ENCODE measurements at places on chromosomes 6 and 20. TPM values are rescaled to one million over a fixed set of nuclear protein-coding genes. Genes with fewer than 3 reads are reported as not detected.

TCEA2 gene
- 5.4 TPM for total RNA-seq

GRCh38 chr6:77561768-77562314, 91.0 kb upstream of the MEI4 start:
- DNase-seq: no peak
- H3K4me3 ChIP-seq: no peak overlapping the region
- H3K27ac ChIP-seq: no peak overlapping the region
- no peaks in the 10 kb centered on the region for H3K36me3 ChIP-seq
- no peaks in the 10 kb centered on the region for H3K4me1 ChIP-seq

PRDM13 gene
- not detected for total RNA-seq

GRCh38 chr6:155580904-155581303, 125.3 kb upstream of the NOX3 start:
- no peak overlapping the region for H3K4me3 ChIP-seq
- no peak overlapping the region for H3K27ac ChIP-seq

MED23 gene
- total RNA-seq: 38.2 TPM

GRCh38 chr6:155595284-155595683, 139.6 kb upstream of the NOX3 start:
- DNase-seq: no peak
- H3K27me3 ChIP-seq: no peaks in the 10 kb centered on the region
- no peaks in the 10 kb centered on the region for H3K36me3 ChIP-seq
- no peak overlapping the region for H3K4me3 ChIP-seq
- H3K4me1 ChIP-seq: no peaks in the 10 kb centered on the region
- no peak overlapping the region for H3K27ac ChIP-seq

GRCh38 chr20:63846128-63846771, 15.0 kb upstream of the ABHD16B start:
- H3K4me3 ChIP-seq: no peak overlapping the region
- H3K27ac ChIP-seq: no peak overlapping the region
- H3K36me3 ChIP-seq: no peaks in the 10 kb centered on the region
- peaks cover 20% of the 10 kb centered on the region for H3K4me1 ChIP-seq
- no peak for DNase-seq

DNA sequence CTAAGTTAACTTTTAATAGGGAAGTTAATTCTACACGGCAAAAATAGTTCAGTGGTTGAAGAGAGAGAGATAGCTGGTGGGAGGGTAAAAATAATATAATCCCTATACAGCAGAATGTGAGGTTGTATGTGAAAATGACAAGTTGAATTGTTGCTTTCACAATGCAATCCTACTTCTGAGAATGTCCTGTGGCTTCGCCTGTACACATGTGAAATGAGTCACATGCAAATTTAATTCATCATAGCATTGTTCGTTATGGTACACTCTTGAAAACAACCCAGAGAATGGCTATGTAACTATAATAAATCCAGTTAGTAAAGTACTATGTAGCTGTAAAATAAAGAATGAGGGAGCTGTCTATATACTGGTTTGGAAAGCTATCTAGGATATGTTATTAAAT, 46.0 kb upstream of the HINT3 start:
- no peak overlapping the region for H3K4me3 ChIP-seq
- no peaks in the 10 kb centered on the region for H3K27me3 ChIP-seq
- H3K4me1 ChIP-seq: no peaks in the 10 kb centered on the region
- DNase-seq: no peak
